ENCODE measurements at places on chromosomes 7 and 10. TPM values are rescaled to one million over a fixed set of nuclear protein-coding genes. Genes with fewer than 3 reads are reported as not detected.
A peak's percentile ranks its signal among the peaks of the same experiment; 100 is the strongest.

DNA sequence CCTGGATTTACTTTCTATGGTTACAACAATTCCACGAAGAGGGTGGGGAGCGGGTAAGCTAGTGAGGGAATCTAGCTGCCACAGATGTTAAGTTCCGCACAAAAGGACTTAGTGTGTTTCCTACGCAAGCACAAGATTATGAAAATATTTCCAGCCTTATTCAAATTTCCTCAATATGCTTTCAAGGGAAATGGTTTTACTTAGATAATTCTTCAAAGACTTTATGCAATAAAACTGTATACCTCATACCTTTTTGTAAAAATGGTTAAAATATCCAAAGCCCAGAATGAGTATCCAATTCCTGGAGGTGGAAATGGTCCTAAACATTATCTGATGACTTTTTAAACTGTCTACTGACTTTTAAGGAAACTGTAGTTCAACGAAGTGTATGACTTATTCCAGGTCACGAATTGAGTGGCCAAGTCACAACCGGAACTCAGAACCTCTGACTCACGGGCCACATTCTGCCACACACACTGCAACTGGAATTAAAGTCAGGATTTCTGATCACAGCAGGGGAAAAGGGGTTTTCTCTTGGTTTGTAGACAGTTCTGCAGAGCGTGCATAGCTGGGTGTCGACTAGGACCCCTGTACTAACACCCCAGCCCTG, 20.2 kb upstream of the INSIG1 start:
- peaks cover 21% of the 10 kb centered on the region for H3K27me3 ChIP-seq
- H3K27ac ChIP-seq = no peak overlapping the region
- H3K4me1 ChIP-seq = peaks cover 19% of the 10 kb centered on the region
- no peak for DNase-seq

The TRIM4 gene
- 33.3 TPM for total RNA-seq

GRCh38 chr7:83150310-83150709, 12.4 kb downstream of the PCLO start:
- no peaks in the 10 kb centered on the region for H3K4me1 ChIP-seq
- DNase-seq = no peak
- H3K27me3 ChIP-seq = no peaks in the 10 kb centered on the region
- no peak overlapping the region for H3K4me3 ChIP-seq
- no peak overlapping the region for H3K27ac ChIP-seq

GRCh38 chr10:79063661-79064492, 4.9 kb upstream of the ZMIZ1 start:
- H3K4me3 ChIP-seq = no peak overlapping the region
- H3K27ac ChIP-seq = peak overlapping the region; percentile 66
- peaks cover 54% of the 10 kb centered on the region for H3K4me1 ChIP-seq
- no peaks in the 10 kb centered on the region for H3K36me3 ChIP-seq
- peak; percentile 47 for DNase-seq
- H3K27me3 ChIP-seq = peaks cover 6% of the 10 kb centered on the region

DNA sequence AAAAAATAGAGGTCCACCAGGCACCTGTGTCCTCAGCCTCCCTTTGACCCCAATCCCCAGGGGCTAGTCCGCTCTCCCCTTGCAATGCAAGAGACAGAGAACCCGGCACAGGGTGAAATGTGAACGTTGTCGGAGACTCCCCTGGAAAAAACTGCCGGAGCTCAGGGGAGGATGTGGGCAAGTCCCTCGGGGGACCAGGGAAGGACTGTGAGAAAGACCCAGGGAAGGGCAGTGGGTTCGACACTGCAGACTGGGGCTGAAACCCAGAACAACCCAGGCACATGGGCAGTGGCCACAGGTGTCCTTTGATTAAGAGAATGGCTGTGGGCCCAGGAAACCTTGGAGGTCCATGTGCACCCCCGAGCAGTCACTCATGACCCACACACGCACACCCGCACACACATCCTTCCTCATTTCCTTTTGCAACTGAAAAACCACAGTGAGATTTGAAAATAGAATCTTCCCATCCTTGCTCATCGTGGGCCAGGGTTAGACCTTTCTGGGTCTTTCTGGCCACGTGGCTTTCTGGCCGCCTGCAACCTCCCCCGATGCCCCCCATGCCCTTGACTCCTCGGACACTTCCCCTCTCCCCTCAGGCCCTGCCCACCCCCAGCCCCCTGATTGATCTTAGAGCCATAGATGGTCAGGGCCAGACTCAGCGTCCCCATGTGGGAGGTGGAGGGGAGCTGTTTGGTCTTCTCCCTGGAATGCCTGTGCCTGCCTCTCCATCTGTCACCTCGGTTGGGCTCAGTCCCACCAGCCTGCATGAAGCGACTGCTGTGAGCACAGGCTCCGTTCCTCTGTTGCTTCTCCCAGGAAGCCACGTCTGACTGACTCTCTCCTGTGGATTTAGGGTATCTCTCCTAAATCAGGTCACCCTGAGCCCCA, 7.9 kb downstream of the LAT2 start:
- peak overlapping the region; percentile 82 for H3K27ac ChIP-seq
- peaks cover 27% of the 10 kb centered on the region for H3K4me1 ChIP-seq
- peak overlapping the region; percentile 6 for H3K4me3 ChIP-seq
- peaks cover 5% of the 10 kb centered on the region for H3K36me3 ChIP-seq

The OPALIN gene
- total RNA-seq = not detected

- H3K27ac ChIP-seq = no peak overlapping the region
- H3K36me3 ChIP-seq = no peaks in the 10 kb centered on the region
- H3K4me3 ChIP-seq = no peak overlapping the region
- H3K4me1 ChIP-seq = no peaks in the 10 kb centered on the region
- DNase-seq = no peak
- H3K27me3 ChIP-seq = no peaks in the 10 kb centered on the region
Measured at GRCh38 chr10:81472927-81473470, 402.0 kb upstream of the NRG3 start.

GRCh38 chr7:155959894-155960293, 147.6 kb upstream of the SHH start:
- no peaks in the 10 kb centered on the region for H3K36me3 ChIP-seq
- no peak overlapping the region for H3K4me3 ChIP-seq
- H3K4me1 ChIP-seq = peaks cover 26% of the 10 kb centered on the region
- H3K27me3 ChIP-seq = peaks cover 2% of the 10 kb centered on the region
- DNase-seq = no peak

DNA sequence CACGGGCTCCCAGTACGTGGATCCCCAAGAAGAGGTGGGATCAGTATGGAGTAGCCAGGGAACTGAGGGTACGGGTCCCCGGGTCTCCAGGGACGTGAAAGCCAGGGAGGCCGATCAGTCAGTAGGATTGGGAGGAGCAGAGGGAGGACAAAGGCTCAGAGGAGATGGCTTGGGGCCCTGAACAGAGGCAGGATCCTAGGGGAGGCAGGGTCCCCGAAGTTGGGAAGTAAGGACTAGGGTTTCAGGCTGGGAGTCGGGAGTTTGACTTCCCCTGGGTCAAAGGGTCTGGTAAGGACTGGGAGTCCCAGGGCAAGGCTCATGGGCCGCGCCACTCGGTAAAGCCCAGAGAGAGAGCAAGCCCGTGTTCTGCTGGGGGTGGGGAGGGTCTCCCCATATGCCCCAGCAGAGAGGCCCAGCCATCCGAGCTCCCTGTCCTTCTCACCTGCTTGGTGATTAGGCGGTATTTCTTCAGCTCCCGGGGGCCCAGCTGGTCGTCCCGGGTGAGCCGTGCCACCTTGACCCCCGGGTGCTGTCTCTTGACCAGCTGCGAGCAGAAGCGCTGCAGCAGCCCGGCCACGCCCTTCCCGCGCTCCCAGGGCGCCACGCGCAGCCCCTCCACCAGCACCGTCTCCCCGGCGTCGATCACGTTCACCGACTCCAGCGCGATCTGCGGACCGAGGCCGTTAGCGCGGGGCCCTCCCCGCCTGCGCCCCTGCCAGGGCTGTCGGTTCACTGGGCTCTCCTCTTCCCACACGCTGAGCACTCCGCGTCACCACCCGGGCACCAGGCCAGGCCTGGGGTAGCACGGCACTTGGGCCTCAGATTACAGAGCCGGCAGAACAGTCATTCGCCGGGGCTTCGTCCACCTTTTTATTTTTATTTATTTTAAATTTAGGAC, 7.0 kb downstream of the NAT16 start:
- H3K27ac ChIP-seq = peak overlapping the region; percentile 79
- H3K4me1 ChIP-seq = peaks cover 44% of the 10 kb centered on the region
- no peak overlapping the region for H3K4me3 ChIP-seq
- peaks cover 88% of the 10 kb centered on the region for H3K27me3 ChIP-seq

- H3K27me3 ChIP-seq = peaks cover 2% of the 10 kb centered on the region
- H3K4me1 ChIP-seq = no peaks in the 10 kb centered on the region
- DNase-seq = no peak
Measured at GRCh38 chr7:985915-986741, 3.1 kb downstream of the CYP2W1 start.

GRCh38 chr7:155741082-155741481, 71.2 kb downstream of the SHH start:
- peaks cover 73% of the 10 kb centered on the region for H3K36me3 ChIP-seq
- DNase-seq = no peak
- no peak overlapping the region for H3K4me3 ChIP-seq
- H3K4me1 ChIP-seq = peaks cover 68% of the 10 kb centered on the region

GRCh38 chr10:42979181-42979580, 97.7 kb upstream of the RET start:
- H3K36me3 ChIP-seq = no peaks in the 10 kb centered on the region
- H3K4me1 ChIP-seq = peaks cover 3% of the 10 kb centered on the region
- H3K4me3 ChIP-seq = no peak overlapping the region
- H3K27me3 ChIP-seq = no peaks in the 10 kb centered on the region

The TRIM50 gene
- not detected for total RNA-seq

GRCh38 chr7:11584406-11585031, 247.5 kb downstream of the THSD7A start:
- DNase-seq = no peak
- no peak overlapping the region for H3K27ac ChIP-seq
- H3K4me1 ChIP-seq = no peaks in the 10 kb centered on the region
- no peaks in the 10 kb centered on the region for H3K36me3 ChIP-seq

DNA sequence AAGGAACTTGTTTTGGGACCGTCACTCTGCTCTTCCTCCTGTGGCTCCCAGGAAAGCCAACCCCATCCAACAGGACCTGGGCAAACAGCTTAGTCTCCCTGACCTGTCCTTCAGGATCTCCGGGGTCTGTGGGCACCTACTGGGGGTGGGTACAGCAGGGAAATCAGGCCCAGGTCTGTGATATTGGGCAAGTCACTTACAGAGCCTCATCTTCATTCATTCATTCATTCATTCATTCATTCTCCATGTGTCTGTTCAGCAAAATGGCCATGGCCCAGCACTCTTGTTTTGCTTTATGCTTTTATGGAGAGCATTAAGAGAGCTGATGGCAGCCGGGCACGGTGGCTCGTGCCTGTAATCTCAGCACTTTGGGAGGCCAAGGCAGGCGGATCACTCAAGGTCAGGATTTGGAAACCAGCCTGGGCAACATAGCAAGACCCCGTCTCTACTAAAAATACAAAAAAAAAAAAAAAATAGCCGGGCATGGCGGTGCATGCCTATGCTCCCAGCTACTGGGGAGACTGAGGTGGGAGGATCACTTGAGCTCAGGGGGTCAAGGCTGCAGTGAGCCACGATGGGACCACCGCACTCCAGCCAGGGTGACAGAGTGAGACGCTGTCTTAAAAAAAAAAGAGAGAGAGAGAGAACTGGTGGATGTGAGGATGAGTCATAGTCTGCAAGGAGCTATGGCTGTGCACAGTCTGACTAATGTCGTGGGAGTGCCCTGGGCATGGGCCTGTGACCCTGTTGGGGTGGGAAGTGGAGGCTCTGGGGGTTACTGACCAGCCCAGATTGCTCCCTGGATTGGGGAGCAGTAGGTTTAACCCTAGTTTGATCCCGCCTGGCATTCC, 54.3 kb downstream of the CLIP2 start:
- H3K27ac ChIP-seq = no peak overlapping the region
- no peak for DNase-seq
- no peaks in the 10 kb centered on the region for H3K4me1 ChIP-seq
- no peaks in the 10 kb centered on the region for H3K27me3 ChIP-seq
- no peak overlapping the region for H3K4me3 ChIP-seq
- H3K36me3 ChIP-seq = no peaks in the 10 kb centered on the region

DNA sequence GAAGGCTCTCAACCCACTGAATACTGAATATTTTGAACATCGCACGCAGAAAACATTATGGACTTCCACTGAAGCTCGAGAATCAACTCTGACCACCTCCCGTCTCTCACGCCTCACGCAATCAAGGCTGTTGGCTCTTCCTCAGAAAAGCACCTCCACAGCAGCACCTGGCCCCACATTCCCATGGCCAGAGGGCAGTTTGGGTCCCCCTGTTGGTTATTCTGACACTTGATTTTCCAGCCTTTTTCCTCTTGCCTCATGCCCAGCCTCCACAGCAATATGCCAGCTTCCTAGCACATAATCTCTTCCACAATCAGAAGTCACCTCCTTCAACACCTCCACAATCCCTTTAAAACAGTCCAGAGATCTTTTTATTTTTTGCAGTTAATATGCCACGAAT, 55.9 kb downstream of the SVOPL start:
- no peaks in the 10 kb centered on the region for H3K36me3 ChIP-seq
- H3K4me1 ChIP-seq = no peaks in the 10 kb centered on the region
- no peak for DNase-seq

- no peak for DNase-seq
- H3K4me3 ChIP-seq = no peak overlapping the region
- no peak overlapping the region for H3K27ac ChIP-seq
- peaks cover 2% of the 10 kb centered on the region for H3K27me3 ChIP-seq
- H3K4me1 ChIP-seq = no peaks in the 10 kb centered on the region
Measured at GRCh38 chr10:79180414-79181221, 111.9 kb downstream of the ZMIZ1 start.

The ZNF853 gene
- 0.33 TPM for total RNA-seq

GRCh38 chr10:89129911-89130310, 77.2 kb downstream of the CH25H start:
- H3K4me1 ChIP-seq = no peaks in the 10 kb centered on the region
- no peak overlapping the region for H3K27ac ChIP-seq
- DNase-seq = no peak
- H3K36me3 ChIP-seq = no peaks in the 10 kb centered on the region
- H3K4me3 ChIP-seq = no peak overlapping the region
- H3K27me3 ChIP-seq = peaks cover 33% of the 10 kb centered on the region

The GIMAP6 gene
- total RNA-seq = 109 TPM

GRCh38 chr10:14118953-14119352, 211.8 kb downstream of the FRMD4A start:
- no peaks in the 10 kb centered on the region for H3K27me3 ChIP-seq
- no peak for DNase-seq
- no peaks in the 10 kb centered on the region for H3K4me1 ChIP-seq
- no peak overlapping the region for H3K27ac ChIP-seq
- H3K36me3 ChIP-seq = no peaks in the 10 kb centered on the region
- no peak overlapping the region for H3K4me3 ChIP-seq

The ACADSB gene
- total RNA-seq = 25.1 TPM

GRCh38 chr7:42753811-42754363, 158.0 kb downstream of the C7orf25 start:
- no peak for DNase-seq
- no peaks in the 10 kb centered on the region for H3K27me3 ChIP-seq
- no peaks in the 10 kb centered on the region for H3K4me1 ChIP-seq
- no peak overlapping the region for H3K27ac ChIP-seq
- H3K36me3 ChIP-seq = no peaks in the 10 kb centered on the region
- H3K4me3 ChIP-seq = no peak overlapping the region

- H3K27me3 ChIP-seq = no peaks in the 10 kb centered on the region
- no peak overlapping the region for H3K4me3 ChIP-seq
- no peaks in the 10 kb centered on the region for H3K36me3 ChIP-seq
- no peak for DNase-seq
- no peaks in the 10 kb centered on the region for H3K4me1 ChIP-seq
Measured at GRCh38 chr7:19368491-19368925, 223.3 kb upstream of the FERD3L start.

The FEZF1 gene
- total RNA-seq = not detected
